BE2C (cell line): ENCODE measurements at places on chromosomes 16 and 17.
A peak's percentile ranks its signal among the peaks of the same experiment; 100 is the strongest.

- DNase-seq = no peak
Observed at GRCh38 chr16:30691907-30692306, 7.1 kb upstream of the SRCAP start.

- DNase-seq = no peak
Observed at GRCh38 chr17:19398301-19399181, 11.6 kb upstream of the MFAP4 start.

DNA sequence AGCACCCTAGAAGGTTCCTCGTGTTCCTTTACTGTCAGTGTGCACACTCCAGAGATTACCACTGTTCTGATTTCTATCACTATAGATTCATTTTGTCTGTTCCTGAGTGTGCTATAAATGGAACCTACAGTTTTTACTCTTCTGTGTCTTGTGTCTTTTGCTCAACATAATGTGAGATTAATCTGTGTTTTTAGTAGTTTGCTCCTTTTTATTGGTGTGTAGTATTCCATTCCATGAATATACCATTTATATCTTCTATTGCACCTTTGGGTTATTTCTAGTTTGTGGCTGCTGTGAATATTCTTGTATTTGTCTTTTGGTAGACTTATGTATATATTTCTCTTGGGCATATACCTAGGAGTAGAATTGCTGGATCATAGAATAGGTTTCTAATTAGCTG is 68.2 kb downstream of the AP2B1 start:
- DNase-seq = no peak

GRCh38 chr17:41167561-41167960 is 460 bp downstream of the KRTAP4-3 start:
- peak; percentile 14 for DNase-seq

DNA sequence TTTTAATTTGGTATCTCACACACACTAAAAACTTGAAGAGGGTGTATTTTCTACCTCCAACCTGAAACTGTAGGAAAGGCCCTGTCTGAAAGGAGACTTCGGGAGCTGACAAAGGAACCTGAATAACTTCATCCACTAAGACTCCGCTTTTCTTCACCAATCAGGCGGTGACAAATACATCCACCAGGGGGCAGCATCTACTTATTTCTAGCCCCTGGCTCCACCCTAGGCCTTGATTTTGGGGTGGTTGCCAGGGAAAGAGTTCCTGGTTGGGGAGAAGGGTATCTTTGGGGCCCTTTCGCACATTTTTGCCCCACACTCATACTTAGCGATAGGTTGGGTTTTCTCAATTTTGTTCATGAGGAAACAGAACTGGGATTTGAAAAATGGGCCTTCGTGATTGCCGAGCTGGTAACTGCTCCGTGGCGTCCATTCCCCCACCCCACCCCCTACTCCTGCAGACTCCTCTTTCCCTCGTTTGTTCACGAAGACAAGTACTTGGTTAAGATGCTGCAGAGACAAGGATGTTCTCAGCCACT is 4.8 kb upstream of the ARL4D start:
- DNase-seq = peak; percentile 90

DNA sequence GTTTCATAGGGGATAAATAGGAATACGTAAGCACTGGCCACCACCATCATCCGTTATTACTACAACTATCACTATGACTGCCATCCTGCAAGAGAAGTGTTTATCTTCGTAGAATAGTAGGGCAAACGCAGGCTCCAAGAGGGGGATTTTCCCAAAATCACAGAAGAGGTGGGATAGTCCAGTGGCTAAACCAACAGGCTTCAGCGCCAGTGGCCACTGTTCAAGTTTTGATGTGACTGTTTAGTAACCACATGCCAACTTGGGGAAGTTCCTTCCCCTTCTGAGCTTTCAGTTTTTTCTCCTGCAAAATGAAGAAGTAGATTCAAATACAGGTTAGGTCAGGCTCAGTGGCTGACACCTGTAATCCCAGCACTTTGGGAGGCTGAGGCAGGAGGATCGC is 60.7 kb upstream of the GRIN2A start:
- DNase-seq = no peak

DNA sequence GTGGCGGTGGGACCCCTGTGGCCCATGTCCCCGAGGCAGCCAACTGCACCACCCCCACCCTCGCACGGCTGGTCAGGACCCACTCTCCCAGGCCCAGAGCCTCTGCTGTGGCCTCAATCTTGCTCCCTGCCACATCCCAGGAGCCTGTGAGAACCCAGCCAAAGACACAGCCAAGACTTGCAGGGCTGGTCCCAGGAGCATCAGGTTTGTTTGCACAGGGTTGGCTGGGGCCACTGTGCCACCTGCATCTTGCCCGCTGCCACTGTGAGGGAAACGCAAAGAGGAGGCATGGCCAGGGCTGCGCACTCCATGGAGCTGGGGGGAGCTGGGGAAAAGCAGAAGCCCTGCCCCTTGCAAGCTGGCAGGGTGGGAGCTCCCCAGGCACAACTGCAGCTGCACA is 92.5 kb downstream of the SSH2 start:
- no peak for DNase-seq

GRCh38 chr16:85541619-85541979 is 71.5 kb upstream of the GSE1 start:
- no peak for DNase-seq

- no peak for DNase-seq
Observed at GRCh38 chr16:30600215-30600614, 10.0 kb downstream of the ZNF689 start.

- no peak for DNase-seq
Observed at GRCh38 chr16:27879601-27880247, 183.8 kb downstream of the GSG1L start.
